ENCODE measurements at places on chromosomes 1 and 21.

GRCh38 chr1:227058321-227058751 lies 118.2 kb downstream of the COQ8A start:
- no peak for DNase-seq

GRCh38 chr1:157226739-157227138 lies 88.5 kb upstream of the ETV3 start:
- no peak for DNase-seq

DNA sequence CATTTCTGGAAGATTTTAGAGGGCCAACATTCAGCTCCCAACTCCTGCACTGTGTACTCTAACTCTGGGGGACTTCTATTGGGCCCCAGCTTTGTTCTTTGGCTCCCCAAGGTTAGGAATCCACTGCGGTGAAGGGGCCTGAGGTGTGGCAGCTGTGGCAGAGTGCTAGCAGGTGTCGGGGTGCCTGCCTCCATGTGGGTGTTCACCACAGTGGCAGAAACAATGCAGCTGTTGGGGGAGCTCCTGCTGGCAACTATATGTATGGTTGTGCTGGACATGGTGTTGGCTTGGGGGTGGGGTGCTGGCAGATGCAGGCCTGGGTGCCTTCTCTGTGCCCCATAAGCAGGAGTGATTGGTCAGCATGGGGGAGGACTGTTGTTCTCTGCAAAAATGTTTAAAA lies 95.5 kb downstream of the ST6GALNAC3 start:
- no peak for DNase-seq

GRCh38 chr1:99766378-99766800 lies at the start of gene FRRS1:
Gene FRRS1 (minus strand): TSS chr1:99766635. CDS start chr1:99748768, 17,867 bp downstream.
- peak; percentile 92 for DNase-seq

GRCh38 chr1:159979257-159979656 lies 25.2 kb upstream of the SLAMF9 start:
- DNase-seq = no peak

GRCh38 chr1:221816899-221817298 lies 75.0 kb upstream of the DUSP10 start:
- DNase-seq = no peak

DNA sequence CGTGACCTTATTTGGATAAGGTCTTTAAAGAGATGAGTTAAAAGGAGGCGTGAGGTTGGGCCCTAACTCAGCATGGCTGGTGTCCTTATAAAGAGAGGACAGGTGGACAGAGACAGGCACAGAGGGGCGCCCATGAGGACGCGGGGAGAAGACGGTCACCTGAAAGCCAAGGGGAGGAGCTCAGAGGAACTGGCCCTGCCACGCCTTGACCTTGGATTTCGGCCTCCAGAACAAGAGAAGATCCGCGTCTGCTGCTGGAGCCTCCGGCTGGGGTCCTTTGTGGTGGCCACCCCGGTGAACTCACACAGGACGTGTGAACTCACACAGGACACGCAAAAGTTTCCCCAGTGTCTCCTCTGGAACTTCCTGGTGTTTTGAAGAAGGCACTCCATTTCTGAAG lies 122.7 kb downstream of the SIK1 start:
- DNase-seq = no peak
